ENCODE measurements at places on chromosomes 5 and 9. TPM values are rescaled to one million over a fixed set of nuclear protein-coding genes. Genes with fewer than 3 reads are reported as not detected.

GRCh38 chr5:65825408-65826328 lies 100.7 kb upstream of the ERBIN start:
- DNase-seq: no peak

TXNDC8 gene
- total RNA-seq: not detected

DNA sequence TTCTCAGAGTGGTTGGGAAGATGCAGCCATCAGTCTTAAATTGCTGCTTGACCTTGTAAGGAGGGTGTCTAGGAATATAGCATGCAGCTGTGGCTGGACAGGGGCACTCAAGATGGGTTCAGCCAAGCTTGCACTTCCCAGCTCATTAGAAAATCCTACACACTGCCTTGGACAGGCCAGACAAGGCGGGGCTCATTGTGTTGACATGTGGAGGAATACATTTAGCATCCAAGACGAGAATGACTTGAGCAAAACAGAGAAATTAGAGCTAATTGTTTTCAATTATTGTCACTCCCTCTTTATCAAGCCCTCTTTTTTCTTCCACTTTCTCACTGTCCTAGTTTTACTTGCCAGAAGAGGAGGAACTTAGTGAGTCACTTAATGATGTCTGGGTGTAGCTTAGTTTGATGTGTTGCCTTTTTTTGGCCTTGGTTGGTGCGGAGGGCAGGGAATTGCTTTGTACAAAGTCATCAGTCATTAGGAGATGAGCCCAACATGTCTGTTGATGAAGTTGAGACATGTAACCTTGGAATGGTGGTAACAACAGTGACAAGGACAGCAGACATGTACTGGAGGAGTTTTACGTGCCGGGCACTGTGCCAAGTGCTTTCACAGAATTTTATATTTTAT lies 1219.3 kb upstream of the WWC1 start:
- no peak for DNase-seq

- DNase-seq: no peak
Observed at GRCh38 chr9:16258708-16259107, 611.8 kb downstream of the BNC2 start.

SPTAN1 gene
- 687 TPM for total RNA-seq

CCL27 gene
- 9.3 TPM for total RNA-seq

OTULINL gene
- total RNA-seq: 0.21 TPM

MINAR2 gene
- not detected for total RNA-seq

DNA sequence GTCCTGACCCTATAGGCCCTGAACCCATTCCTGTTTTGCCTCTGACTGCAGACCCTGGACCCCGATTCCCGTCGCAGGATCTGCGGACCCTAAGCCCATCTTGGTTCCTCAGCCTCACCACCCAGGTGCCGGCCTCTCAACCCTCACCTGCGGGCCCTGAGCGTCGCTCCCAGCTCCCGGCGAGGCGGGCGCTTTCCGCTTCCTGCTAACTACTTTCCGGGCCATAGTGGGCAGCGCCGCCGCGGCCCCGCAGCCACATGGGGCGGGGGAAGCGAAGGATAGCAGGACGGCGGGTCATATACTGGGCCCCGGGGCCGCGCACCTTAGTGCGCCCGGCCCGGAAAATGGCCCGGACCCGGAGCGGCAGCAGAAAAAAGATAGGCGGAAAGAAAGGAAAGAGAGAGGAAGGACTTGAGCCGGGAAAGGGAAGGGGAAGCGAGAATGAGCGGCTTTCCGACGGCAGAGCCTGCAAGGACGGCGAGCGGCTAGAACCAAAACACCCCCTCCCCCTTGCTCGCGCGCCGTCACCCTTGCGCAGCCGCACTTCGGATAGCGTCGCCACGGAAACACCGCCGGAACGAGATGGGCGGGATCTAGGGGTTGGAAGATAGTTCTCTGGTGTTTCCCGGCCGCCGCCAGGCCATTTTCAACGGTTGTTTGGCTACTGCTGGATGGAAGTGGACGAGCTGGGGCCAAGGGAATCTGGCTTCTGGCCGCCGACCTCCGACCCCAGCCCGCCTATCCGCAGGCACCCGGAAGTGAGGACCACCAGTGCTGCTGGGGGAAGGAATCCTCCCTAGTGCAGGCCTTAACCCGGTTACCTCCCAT lies at the start of gene DCAF12:
DCAF12 (minus strand) TSS at position 492 of the 828 bp plus-strand sequence; CDS start at position 225, 267 bp downstream.
- DNase-seq: peak; percentile 93

PDE6A gene
- total RNA-seq: not detected
